Upper lobe of left lung (tissue), 6 donors: ENCODE measurements at places on chromosomes 11 and 22. TPM values are rescaled to one million over a fixed set of nuclear protein-coding genes. Genes with fewer than 3 reads are reported as not detected.

The ARHGAP8 gene
- total RNA-seq, result 13.8 TPM

DNA sequence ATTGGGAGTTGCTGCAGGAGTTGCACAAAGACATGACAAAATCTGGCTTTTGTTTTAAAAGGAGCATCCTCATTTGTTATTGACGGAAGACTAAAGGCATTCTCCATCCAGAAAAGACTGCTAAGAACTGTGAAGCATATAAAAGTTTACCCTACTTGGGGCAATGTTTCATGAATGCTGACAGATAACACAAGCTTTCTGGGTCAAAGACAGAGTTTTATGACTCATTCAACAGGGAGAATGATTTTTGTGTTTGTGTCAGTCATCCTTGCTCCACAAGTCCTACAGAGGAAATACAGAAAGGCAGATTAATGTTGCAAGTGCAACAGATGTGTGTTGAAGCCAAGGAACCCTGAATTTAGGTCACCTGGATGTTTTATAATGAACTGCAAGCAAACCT lies 2.5 kb downstream of the GLYATL1 start:
- no peak overlapping the region for H3K27ac ChIP-seq
- H3K4me3 ChIP-seq, result no peak overlapping the region
- DNase-seq, result no peak
- no peaks in the 10 kb centered on the region for H3K27me3 ChIP-seq
- H3K4me1 ChIP-seq, result no peaks in the 10 kb centered on the region

- H3K36me3 ChIP-seq, result no peaks in the 10 kb centered on the region
- H3K27me3 ChIP-seq, result no peaks in the 10 kb centered on the region
- no peak overlapping the region for H3K27ac ChIP-seq
Measured at GRCh38 chr11:30987819-30988218, 381.7 kb downstream of the DCDC1 start.

DNA sequence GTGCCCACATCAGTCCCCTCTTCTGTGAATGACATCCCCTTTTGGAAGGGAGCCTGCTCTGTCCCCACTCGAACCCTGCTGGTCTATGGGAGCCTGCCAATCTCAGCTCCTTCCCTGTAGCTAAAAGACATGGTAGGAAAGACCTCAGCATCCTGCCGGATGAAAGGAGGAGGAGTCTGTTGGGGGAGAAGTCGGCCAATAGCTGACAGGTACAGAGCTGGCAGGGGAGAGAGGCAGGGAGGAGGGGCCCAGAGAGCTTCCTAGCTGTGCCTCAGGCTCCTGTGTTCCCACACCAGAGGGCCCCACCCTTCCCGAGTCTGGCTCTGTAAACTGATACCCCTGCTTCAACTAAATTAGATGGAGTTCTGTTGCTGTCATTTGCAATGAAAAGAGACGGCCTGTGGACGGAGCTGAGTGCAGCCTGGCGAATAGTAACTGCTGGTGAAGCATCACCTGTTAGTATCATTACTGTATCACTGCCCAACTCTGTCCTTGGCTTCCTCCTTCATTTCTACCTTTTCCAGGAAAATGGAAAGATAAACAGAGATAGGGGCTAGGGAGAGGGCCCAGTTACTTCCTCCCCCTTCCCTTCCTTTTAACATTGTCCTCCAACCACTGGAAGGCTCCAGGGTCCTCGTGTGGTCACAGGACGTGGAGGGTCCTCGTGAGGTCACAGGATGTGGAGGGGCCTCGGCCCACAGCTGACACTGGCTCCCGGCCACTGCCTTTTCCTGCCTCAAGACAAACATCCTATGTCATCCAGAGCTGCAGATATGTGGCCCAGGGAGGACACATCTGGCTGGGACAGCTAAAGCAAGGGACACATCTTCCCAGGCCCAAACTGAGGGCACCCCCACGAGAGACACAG lies 15.1 kb downstream of the FXYD6 start:
- no peak overlapping the region for H3K4me3 ChIP-seq
- peaks cover 41% of the 10 kb centered on the region for H3K4me1 ChIP-seq
- H3K36me3 ChIP-seq, result no peaks in the 10 kb centered on the region
- peak overlapping the region; percentile 70 for H3K27ac ChIP-seq
- no peaks in the 10 kb centered on the region for H3K27me3 ChIP-seq
- DNase-seq, result no peak
